Activated CD4-positive, CD25-positive, alpha-beta regulatory T cell (primary cell): ENCODE measurements at places on chromosomes 11 and 22.

DNA sequence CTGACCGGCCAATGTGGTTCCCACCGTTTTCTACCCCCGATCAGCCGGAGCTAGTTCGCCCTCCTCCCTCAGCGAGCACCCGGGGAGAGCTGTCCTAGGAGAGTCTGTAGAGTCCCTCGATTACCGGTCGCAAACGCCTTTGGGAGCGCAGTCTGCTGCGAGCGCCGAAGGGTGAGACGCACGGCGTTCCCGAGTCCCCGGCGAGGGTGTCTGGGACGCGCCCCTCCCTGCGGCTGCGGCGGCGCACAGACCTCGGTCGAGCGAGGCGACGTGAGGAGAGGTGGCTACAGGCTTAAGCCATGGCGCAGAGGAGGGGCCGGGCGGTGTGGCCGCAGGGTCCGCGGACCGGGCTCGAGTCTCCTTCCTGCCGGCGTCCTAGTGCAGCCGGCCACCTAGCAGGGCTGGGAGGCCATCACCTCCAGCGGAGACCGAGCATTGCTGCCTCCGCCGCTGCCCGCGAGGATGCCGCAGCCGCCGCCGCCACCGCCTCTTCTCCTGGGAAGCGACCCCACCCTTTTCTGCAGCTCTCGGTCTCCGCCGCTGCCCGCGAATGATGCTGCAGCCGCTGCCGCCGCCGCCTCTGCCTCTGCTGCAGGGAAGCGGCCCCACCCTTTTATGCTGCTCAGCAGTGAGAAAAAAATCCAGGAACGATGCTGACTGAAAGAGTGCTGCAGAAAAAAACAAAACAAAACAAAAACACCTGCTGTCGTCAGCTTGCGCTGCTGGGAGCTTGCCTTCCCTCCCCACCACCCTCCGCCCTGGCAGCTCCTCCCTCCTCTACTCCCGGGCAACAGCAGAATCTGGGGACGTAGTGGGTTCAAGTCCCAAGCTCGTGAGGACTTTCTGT lies at the start of gene MAP6:
TSS of gene MAP6 (minus strand) at position 588 of the 847 bp plus-strand sequence. CDS start 669 bp downstream, outside the sequence.
- DNase-seq: no peak

GRCh38 chr11:8070417-8071115 lies 10.4 kb upstream of the TUB start:
- DNase-seq: no peak

- no peak for DNase-seq
Observed at GRCh38 chr11:36586543-36586942, 7.8 kb upstream of the IFTAP start.

DNA sequence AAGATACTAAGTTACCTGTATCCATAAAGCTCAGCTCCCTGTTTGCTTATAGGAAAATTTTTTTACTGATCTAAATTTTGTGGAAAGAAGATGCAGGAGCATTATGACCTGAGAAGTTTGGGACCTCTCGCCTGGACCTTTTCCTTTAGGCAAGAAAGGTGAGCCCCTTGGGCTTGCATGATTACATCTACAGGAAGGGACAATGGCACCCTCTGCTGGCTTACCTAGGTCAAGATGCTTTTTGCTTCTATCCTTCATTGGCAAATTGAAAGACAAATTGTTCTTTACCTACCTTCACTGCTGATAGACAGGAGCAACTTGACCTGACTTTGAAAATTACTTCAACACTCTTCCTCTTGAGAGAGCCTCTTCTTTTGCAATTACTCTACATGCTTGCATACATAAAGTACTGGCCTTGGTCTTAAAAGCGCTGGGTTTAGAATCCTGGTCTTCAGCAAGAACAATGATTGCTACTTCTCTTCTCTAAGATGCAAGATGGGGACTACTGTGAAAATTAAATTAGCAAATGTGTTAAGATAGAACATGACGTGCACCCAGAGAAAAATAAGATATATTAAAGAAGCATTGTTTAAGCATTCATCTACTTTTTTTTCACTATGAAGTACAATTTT lies 147.2 kb downstream of the TRPC6 start:
- no peak for DNase-seq

GRCh38 chr22:39292561-39293074 lies 26.8 kb downstream of the RPL3 start:
- DNase-seq: no peak

DNA sequence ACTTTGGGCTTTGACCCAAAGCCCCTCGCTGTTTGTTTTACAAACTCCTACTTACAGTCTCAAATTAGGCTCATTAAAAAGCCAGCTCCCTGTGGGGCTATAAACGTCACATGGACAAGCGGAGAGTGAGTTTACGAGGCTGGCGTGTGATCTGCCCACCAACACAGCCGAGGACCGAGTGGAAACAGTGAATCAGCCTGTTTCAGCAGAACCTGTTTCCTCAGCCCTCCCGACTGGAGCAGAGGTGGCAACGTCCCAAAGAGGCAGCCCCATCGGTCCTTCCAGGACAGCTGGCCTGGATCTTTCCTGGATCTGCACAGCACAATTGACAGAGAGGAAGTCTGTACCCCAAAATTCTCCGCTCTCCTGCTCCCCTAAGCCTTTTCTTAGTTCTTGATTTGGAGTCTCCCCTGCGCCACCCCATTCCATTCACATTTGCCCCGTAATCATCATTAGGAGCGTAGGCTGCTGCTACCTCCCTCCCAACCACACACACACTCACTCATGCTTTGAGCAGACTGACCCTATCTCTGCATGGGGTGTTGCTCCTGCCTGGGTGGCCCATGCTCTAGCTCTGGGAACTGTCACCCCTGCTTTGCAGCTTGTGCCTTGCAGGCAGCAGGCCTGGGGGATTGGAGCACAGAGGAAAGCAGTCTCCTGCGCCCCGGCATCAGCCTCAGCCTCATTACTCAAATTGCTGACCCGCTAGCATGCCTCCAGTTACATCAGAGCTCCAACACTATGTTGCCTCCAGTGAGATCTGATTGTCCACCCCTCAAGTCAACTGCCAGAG lies 117.8 kb downstream of the NAT10 start:
- no peak for DNase-seq

GRCh38 chr11:24963852-24964251 lies 467.0 kb downstream of the LUZP2 start:
- DNase-seq: no peak

- no peak for DNase-seq
Observed at GRCh38 chr11:35794850-35795249, 132.3 kb downstream of the TRIM44 start.

DNA sequence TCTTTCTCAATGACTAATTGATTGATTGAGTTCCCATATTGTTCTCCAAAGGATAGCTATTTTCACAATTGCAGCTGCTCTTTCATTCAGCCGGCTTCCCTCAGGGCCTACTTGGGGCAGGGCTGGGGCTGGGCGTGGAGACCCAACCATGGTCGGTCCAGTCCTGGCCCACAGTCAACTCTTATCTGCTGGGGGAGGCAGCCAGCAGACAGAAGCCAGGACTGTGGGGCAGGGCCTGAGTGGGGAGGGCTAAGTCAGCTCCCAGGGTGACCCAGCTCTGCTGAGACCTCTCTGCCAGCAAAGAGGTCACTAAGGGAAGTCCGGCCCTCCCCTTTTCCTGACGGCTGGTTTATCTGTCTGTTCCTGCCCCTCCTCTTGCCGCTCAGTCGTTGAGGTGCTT lies 735.2 kb downstream of the TBC1D22A start:
- no peak for DNase-seq

- DNase-seq: no peak
Observed at GRCh38 chr22:35541254-35541748, 670 bp downstream of the RASD2 start.

DNA sequence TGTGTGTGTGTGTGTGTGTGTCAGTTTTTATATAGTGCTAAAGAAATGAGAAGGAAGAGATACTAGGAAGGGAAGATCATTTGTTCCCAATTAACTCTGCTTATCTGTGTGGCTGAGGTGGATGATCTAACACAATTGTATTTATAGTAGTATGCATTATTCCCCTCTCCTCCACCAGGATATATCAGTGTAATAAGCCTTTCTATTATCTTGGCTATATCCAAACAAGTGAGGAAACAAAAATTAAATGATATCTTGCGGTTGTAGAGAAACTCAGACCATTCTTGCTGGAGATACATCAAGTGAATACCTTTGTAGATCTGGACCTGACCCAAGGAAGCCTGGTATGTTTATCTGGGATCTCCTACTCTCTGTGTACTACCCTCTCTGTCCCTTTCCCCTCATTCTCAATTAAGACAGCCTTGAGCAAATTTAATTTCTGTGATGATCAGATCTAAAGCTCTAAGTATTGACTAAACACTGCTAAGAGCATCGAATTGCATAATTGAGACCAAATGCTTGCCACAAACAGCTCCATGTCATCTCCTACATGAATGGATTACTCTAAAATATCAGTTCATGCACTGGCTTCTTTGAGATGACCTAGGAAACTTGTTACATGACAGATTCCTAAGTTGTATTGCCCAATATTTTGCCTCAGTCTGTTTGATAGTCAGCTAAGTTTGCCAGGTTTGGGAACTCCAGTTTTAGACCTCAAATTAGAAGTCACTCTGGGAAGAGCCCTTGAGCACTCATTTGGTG lies 185.3 kb upstream of the CTSC start:
- no peak for DNase-seq

DNA sequence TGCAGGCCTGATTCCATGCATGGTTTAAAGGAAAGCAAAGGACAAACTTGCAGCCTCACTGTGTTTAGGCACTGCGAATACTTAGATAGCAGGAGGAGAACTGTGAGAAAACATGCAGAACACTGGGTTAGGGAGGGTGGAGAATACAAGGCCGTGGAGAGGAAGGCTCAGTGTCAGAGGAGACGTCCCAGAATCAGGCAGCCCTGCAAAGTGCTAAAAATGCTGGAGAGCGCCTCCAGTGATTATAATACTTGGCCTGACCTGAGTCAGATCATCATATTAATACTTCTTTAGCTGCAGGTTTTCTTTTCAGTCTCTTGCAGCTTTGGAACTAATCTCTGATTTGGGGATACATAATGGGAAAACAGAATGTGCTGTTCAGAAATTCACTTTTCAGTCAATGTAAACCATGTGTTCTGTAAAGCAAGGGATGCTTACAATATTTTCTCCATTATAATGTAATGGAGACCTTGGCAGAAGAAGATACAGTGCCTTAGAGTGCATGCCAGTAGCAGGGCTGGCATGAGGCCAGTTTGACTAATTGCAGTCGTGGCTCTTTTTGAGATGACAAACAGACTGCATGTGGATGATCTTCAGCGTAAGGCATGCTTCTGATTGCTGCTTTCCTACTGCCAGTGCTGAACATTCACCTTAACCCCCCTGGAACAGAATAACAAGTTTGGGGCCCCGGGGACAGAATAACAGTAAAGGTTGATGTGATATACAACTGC lies 16.8 kb downstream of the EXT2 start:
- DNase-seq: no peak

- no peak for DNase-seq
Observed at GRCh38 chr11:12944889-12945288, 64.2 kb upstream of the RASSF10 start.

DNA sequence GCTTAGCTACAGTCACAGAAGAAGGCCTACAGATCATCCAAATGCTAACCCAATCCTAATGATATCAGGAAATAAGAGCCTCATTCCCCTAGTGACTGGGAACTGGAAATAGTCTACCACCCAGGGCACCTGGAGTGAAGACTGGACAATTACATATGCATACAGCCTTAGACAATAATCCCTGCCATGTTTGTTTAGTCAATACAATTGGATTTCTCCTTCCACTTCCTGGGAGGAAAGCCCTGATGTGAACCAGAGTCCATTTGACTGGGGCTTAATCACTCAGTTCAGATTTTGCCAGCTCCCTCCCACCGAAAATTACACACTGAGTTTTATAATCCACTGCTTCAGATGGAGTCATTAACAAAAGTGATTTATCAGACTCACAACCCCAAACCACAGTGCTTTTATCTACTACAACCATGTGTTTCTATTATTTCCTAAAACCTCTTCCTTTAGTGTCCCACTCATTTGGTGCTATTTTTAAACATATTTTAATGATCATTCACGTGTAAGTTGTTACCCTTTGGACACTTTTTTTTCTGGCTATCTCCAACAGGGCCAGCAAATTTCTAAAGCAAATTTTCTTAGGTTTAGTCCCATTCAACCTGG lies 29.9 kb downstream of the CWF19L2 start:
- DNase-seq: no peak

GRCh38 chr11:104015649-104016415 lies 20.6 kb upstream of the DDI1 start:
- no peak for DNase-seq

GRCh38 chr22:37186228-37186996 lies 1.6 kb downstream of the C1QTNF6 start:
- no peak for DNase-seq

DNA sequence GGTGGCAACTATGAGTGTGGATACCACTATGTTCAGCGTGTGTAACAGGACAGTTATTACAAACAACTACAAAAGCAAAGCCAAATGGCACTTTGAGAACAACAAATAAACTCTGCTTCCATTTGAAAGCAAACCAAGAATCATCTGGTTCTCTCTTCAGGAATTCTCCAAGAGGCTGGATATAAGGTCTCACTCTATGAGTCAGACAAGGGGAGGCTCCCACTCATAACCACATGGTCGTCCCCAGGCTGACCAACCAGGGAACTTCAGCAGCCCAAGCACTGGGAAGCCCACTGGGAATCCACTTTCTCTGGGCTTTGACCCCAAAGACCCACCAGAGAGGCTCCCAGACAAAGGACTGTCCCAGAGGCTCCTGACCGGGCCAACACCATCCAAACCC lies 35.3 kb downstream of the DGCR2 start:
- no peak for DNase-seq

DNA sequence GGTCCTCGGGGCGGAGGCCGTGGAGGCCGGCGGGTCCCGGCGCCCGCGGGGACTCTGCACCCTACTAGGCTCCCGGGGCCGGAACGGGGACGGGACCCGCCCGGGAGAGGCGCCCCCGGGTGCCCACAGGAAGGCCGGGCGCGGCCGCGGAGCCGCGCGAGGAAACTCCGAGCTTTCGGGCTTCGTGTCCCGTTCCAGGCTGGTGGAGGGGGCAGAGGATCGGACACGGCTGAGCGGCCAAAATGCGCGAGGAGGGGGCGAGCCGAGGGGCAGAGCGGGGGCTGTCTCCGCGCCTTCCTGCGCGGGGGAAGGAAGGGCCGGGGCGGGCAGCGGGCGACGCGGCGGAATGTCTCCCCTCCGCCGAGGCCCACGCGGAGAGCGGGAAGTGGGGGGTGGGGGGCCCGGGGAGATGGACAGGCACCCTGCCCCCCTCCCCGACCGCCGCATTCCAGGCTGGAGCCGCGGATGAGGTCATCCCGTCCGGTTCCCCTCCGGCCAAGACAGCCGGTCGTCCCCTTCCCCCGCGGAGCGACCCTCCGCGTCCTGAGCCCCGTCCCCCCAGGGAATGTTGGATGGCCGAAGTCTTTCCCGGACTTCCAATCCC lies 430 bp downstream of the CDC42EP1 start:
- DNase-seq: no peak

GRCh38 chr11:95132956-95133355 lies 43.3 kb downstream of the ENDOD1 start:
- no peak for DNase-seq

- no peak for DNase-seq
Observed at GRCh38 chr11:71499125-71499524, 27.9 kb upstream of the KRTAP5-7 start.

- DNase-seq: no peak
Observed at GRCh38 chr11:1928470-1928890, 9.0 kb downstream of the TNNT3 start.
